Spinal cord (tissue), 10 donors: ENCODE measurements at places on chromosomes 16 and 17. TPM values are rescaled to one million over a fixed set of nuclear protein-coding genes. Genes with fewer than 3 reads are reported as not detected.

The TBC1D3I gene
- total RNA-seq: not detected

DNA sequence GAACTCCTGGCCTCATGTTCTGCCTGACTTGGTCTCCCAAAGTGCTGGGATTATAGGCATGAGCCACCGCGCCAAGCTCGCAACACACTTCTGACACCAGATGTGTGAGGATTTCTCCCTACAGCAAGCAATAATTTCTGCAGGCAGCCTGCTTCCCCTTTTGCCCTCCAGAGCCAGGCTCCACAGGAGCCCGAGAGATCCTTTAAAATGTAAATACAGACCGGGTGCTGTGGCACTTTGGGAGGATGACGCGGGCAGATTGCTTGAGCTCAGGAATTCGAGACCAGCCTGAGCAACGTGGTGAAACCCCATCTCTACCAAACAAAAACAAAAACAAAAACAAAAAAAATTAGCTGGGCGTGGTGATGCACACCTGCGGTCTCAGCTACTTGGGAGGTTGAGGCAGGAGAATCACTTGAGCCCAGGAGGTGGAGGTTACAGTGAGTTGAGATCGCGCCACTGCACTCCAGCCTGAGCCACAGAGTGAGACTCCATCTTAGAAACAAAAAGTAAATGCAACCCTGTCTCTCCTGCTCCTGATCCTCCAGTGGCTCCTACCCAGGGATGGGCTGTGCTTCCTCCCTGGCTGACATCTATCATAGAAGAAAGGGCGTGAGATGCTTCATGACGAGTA is 14.7 kb downstream of the C16orf96 start:
- no peak for DNase-seq

The IL17C gene
- not detected for total RNA-seq

DNA sequence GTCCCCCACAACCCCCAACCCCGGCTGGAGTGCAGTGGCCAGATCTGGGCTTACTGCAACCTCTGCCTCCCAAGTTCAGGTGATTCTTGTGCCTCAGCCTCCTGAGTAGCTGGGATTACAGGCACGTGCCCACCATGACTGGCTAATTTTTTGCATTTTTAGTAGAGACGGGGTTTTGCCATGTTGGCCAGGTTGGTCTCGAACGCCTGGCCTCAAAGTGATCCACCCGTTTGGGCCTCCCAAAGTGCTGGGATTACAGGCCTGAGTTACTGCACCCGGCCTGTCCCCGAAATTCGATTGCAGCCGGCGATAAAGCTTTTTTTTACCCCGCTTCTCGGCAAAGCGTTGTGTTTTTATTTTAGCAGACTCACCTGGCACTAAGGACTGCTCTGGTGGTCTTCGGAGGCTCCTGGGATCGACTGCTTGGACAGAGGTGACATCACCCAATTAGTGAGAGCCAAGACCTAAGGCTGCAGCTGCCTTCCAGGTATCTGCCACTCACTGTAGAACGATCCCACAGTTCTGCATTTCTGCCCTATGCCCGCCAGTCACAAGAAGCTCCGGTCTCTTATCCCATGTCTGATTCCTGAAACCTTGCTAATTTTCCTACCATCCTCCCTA is 82.2 kb upstream of the ARL4D start:
- DNase-seq: no peak

DNA sequence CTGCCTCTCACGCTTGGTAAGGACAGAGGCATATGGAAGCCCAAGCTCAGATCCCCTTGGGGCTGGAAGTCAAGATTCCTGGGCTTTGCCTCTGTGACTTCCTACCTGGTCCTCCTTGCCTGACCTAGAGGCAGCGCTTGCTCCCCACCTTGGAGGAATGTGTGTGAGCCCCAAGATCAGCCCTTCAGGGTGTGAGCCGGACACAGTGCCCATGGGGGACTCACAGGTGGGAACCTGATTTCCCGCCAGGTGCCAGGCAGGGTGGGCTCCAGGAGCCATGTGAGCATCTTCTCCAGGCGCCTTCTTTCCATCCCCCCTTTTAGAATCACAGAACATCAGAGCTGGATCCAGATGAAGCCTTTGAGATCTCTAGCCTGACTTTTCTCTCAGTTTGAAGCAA is 10.2 kb downstream of the CD300LG start:
- DNase-seq: no peak

The METRNL gene
- total RNA-seq: 133 TPM

GRCh38 chr17:17917394-17917793 is 54.8 kb downstream of the TOM1L2 start:
- DNase-seq: no peak

The DNAAF8 gene
- total RNA-seq: 1.2 TPM

DNA sequence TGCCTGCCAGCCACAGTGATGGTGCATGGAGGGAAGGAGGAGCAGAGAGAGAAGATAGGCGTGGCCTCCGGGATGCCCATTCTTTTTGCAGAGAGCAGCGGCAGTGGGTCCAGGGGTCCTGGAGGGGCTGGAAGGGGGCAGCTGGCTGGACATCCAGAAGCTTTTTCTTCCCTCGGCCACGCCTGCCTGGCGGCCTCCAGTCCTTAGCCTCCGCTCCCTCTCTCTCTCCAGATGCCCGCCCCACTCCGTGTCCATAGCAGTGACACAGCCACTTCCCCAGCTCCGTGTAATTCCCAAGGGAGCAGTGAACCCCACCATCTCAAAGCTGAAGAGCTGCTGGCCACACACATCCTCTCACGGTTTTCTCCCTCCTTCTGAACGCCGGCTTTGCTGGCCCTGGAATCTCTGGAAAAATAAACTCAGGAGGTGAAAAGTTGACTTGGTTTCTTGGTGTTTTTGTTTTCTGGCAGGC is 26.3 kb upstream of the CDC42EP4 start:
- peak; percentile 80 for DNase-seq

The SNX20 gene
- total RNA-seq: 1.1 TPM

DNA sequence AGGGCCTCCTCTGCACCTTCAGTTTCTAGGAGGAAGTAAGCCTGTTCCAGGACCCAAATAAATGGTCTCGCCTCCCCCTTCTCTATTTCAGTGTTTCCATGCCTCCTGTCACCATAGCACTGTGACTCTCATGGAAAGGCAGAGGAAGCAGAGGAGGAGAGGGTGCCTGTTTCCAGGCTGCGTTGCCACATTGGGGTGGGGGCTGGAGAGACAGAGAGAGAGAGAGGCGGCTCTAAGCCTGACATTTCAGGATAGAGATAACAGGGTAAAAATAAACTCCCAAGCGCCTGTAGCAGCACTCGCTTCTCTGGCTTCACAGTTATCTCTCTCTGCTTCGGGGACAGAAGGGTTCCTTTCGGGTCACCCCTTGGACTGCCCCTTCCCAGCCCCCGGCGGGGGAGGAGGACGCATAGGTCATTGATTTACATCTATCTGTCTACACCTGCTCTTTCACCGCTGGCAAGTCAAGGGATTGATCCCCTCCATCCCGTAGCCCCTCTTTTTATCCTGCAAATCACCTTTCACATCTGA is 71.2 kb upstream of the MRTFB start:
- no peak for DNase-seq

The CA10 gene
- 30.0 TPM for total RNA-seq

DNA sequence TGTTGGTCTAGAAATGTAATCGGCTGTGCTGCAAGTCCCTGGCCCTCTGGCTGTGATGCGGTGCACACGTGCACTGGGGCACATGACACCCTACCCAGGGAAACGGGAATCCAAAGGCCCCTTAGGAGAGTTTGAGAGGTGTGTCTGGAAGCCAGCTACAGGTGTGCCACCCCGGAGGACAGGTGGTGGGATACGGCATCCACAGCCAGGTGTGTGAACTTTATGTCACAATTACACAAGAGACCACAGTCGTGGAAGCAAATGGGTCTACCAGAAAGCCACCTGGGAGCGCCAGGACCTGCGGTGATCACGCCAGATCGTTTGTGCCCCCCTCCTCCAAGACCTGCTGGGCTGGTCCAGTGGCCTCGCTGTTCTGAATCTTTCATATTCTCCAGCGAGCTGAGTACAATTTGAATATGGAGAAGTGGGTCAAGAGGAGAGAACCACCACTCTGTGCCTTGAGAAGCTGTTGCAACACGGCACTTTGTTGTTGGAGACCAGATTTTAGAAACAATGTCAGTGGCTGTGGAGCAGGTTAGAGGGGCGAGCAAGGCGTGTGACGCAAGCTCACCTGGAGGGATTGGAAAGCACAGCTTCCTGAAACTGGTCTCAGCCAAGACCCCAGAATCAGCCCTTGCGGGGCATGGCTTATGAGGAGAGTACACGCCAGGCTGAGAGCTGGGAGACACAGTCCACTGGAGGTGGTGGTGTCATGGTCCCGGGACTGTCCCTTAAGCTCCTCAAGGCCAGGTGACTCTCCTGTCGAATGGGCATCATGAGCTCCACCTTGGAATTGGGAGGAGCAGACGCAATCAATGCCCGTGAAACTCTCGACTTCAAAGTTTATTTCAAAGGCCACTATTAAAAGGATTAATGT is 37.4 kb downstream of the COX4I1 start:
- no peak for DNase-seq

- no peak for DNase-seq
Observed at GRCh38 chr17:29294580-29294900, 592 bp upstream of the NUFIP2 start.

The CAPNS2 gene
- total RNA-seq: 0.50 TPM

DNA sequence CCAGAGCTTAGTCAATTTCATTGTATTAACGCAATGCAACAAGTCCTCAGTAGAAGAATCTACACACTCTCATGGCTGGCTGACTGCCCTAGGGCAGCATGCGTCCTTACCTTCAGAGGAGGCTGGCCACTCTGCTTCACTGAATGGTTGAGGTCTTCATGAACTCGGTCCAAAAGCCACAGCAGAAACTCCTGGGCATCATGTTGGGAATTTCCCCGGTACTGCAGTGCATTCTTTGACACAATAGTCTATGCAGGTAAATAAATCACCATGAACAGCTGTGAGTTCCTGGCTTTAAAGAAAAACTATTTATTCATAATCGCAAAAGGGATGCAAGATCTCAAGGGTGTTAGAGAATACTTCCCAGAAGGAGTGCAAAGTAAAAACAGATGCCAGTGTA is 41.3 kb downstream of the USP31 start:
- no peak for DNase-seq

GRCh38 chr17:16516594-16517051 is 24.6 kb upstream of the LRRC75A start:
- no peak for DNase-seq

GRCh38 chr17:79690466-79690865 is 40.3 kb upstream of the ENPP7 start:
- DNase-seq: no peak

DNA sequence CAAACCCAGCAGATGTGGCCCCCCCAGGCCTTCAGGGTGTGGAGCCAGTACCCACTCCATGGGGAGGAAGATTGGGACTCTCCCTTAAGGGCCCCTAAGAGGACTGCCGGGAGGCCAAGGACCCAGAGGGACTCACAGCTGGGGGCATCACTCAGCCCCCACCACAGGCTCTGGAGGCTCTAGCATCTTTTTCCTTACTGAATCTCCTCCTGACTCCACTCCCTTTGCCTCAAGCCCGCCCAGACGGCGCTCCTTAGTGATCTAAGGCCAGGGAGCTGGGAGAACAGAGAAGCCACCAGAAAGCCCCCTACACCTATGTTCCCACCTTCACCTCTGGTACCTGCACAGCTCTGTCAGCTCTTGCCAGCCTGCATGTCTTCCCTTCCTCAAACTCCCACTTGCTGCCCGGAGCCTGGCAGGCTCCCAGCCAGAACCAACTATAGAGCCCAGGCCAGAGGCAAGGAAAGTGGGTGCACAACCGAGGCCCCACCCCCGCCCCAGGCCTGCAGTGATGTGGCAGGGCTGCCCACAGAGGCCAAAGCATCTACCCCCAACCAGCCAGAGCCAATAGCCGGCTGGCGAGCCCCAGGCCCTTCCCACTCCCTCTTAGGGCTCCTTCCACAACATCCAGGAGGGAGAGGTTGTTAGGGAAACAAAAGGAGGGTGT is 22.3 kb upstream of the MPO start:
- no peak for DNase-seq

The RDM1 gene
- 1.4 TPM for total RNA-seq

- no peak for DNase-seq
Observed at GRCh38 chr17:49266233-49266632, 35.6 kb upstream of the PHOSPHO1 start.

The NEUROD2 gene
- total RNA-seq: 1.6 TPM

- DNase-seq: peak; percentile 39
Observed at GRCh38 chr16:4660454-4661007, 32.8 kb upstream of the NUDT16L1 start.

The ZNF688 gene
- total RNA-seq: 21.3 TPM

DNA sequence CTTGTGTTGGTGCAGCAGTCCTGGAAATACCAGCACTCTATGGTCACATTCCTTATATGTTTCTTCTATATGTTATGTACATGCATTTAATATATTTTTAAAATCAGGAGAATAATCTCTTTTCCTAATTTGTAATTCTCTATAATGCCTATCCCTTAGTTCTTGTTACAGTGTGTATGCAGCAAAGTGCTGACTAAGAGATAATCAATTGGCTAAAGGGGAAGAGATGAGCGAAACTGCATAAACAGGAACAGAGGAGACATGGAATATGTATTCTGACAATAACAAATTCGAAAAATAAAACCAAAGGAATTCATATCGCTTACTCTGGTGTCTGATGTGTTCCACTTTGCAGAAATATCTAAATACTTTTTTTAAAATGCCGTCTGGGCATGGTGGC is 41.7 kb downstream of the SYNRG start:
- no peak for DNase-seq

GRCh38 chr17:14739656-14740431 is 439.0 kb downstream of the HS3ST3B1 start:
- DNase-seq: no peak

The VMP1 gene
- 227 TPM for total RNA-seq

DNA sequence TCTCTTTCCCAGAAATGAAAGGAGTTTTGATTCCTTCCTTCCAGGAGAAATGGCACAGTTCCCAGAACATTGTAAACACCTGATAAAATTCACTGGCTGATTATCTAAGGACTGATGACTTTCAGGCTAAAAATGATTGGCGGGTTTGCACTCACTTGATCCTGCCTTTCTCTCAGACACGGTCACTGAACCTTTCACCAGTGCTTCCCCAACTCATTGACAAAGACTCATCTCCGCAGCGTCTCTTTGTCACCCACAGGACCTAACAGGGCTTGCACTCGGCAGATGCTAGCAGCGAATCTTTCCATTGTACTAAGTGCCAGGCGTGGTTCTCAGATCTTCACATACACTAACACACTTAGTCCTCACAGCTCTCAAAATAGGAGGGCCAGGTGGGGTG is 7.3 kb upstream of the DHRS7C start:
- DNase-seq: no peak

The MGAT5B gene
- 18.1 TPM for total RNA-seq

- DNase-seq: no peak
Observed at GRCh38 chr17:49548051-49548505, 27.6 kb upstream of the NXPH3 start.

The CSF3 gene
- not detected for total RNA-seq

DNA sequence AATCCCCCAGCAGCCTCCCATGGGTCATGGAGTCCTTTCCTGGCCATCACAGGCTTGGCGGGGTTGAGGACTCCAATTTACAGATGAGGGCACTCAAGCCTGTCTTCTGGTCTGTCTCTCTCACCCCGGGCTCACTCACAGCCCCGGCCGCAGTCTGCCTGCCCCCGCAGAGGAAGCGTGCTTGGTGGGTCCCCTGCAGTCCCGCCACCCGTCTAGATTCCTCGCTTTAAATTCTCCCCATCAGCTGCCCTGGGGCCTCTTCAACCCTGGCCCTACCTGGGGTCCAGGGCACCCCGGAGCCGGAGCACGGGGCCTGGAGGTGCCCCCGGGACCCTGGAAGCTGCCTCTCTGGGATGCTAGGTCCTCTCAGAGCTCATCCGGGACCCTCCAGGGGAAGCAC is 92.9 kb downstream of the ENGASE start:
- no peak for DNase-seq

GRCh38 chr16:78799429-78799828 is 700.0 kb downstream of the WWOX start:
- no peak for DNase-seq

GRCh38 chr16:68519225-68519745 is 19.8 kb upstream of the ZFP90 start:
- no peak for DNase-seq
